Activated CD4-positive, CD25-positive, alpha-beta regulatory T cell (primary cell): ENCODE measurements at places on chromosomes 4 and X.

GRCh38 chr4:4606321-4606720 lies 64.5 kb upstream of the STX18 start:
- DNase-seq = no peak

- no peak for DNase-seq
Measured at GRCh38 chrX:68872171-68872570, 43.4 kb downstream of the EFNB1 start.

DNA sequence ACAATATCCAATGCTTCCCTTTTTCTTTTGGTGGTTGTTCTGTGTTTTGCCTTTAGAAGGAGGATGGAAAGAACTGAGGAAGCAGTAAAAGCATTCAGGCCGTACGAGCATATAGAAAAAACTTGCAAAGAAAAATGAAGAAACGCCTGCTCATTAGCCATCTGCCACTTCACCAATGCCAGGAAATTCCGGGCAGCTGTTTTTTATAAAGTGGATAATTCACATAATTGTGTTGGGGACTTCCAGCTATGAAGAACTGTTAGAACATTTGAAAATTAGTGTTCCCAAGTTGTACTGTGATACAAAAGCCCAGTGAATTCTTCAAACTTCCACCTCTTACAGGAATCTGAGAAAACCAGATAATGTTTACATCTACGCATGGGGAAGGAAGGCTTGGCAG lies 11.7 kb downstream of the RELL1 start:
- no peak for DNase-seq

DNA sequence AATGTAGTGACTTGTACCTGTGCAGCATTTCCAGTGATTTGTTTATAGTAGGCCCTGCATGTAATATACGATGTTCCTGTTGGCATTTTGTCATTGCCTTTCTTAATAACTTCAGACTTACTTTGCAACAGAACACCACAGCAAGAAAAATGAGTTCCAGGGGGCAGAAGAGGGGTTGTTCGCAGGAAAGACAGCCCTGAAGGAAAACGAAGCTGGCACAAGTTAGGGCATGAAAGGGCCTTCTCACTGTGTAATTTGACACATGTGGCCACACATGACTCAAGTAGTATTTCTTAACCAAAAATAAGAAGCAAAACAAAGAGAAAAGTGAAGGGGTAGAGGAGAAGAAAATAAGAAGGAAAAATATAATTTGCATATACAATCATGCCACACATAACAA lies 265.8 kb upstream of the SMIM31 start:
- no peak for DNase-seq

GRCh38 chr4:102543030-102543928 lies 42.1 kb downstream of the NFKB1 start:
- DNase-seq = no peak

DNA sequence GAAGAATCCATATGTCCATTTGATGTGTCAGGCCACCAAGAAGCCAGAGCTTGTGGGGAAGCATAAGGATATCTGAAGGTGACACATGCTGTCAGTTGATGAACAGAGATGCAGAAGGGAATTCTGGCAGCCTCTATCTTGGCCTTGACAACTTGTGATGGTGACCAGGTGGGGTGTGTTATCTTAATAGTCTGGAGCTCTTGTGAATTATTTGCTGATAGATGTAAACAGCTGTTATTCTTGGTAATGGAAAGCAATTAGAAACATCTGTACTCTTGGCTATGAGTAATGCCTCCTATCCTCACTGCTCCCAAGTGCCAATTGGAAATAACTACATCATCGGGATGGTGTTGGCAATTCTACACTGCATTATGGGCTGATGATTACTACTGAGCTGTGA lies 51.9 kb downstream of the NAA11 start:
- no peak for DNase-seq

- no peak for DNase-seq
Measured at GRCh38 chr4:147094238-147094637, 148.6 kb upstream of the TTC29 start.

DNA sequence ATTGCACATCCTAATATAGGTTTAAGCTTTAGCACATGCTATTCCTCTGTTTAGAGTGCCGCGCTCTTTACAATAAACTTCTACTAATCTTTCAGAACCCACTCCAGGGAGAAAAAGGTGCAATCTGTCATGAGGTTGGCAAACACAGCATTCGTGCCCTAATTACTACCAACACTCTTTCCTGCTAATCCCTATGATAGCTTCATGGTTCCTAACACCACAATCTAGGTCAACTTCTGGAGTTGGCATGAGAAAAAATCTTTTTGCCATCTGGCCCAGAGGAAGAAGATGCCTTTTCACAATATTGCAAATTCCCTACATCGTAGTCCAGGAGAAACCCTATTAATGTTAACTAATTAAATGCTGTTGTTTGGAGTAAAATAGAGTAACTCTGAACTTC lies 39.6 kb downstream of the TMA16 start:
- DNase-seq = no peak

DNA sequence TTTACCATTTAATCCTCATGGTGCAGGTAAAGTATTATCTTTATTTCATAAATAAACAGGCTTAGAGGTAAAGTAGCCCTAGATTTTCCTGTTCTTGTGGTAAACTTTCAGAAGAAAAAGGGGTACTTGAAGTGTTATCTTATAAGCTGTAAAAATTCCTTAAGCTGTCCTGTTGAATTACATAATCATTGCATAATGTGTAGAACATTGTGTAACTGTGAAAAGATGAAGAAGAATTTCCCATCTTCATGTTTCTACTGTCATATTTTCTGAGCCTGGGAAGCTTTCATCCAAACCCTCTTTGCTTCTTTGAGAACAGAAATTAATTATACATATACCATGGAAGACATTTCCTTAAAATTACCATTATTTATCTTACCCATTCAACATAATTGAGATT lies 90.5 kb downstream of the ELOVL6 start:
- no peak for DNase-seq

- no peak for DNase-seq
Measured at GRCh38 chr4:85966373-85966772, 393.5 kb downstream of the MAPK10 start.

- no peak for DNase-seq
Measured at GRCh38 chrX:14934423-14934822, 61.2 kb downstream of the MOSPD2 start.

DNA sequence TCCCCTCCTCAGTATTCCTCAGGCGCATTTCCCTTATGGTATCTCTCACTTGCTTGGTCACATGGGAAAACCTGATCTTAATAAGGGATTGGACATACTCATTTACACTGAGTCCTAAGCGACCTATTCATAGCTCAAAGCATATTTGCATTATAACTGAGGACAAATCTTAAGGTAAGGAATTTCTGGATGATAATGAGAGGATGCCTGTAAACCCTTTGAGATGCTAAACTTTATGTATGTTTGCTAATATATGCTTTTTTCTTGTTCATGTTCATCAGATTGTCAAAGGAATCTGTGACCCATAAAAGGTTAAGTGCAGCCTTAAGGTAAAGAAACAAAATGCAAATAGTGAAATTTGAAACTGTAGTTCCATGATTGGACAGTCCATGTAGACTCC lies 53.8 kb upstream of the TRPC5OS start:
- DNase-seq = no peak

GRCh38 chrX:125651426-125651825 lies 331.8 kb downstream of the TEX13C start:
- no peak for DNase-seq

- DNase-seq = no peak
Measured at GRCh38 chrX:122512561-122513072, 671.5 kb upstream of the GRIA3 start.

DNA sequence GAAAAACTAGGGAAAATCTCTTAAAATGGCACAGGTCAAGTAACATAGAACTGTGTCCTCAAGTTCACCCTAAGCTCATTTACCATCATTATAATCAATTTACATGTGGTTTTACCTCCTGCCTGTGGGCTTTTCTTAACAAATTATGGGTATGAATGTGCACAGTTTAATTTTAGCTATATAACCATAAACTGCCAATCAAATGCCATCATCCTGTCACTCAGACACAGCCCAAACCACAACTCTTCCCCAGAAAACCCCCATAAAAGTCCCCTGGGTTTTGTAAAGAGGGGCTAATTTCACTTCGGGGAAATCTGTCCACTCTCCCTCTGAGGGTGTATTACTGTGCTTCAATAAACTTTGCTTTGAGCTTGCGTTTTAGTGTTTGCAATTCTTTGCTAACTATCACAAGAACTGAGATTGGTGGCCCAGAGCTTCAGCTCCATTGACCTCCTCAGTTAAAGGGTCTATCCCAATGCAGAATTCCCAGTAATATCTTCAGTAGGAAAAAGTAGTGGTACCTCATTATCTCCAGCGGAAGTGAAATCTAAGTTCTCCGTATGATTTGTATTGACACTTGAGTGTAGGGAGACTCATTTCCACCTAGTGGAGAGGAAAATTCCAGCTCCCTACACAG lies 394.6 kb downstream of the SPOCK3 start:
- no peak for DNase-seq

- no peak for DNase-seq
Measured at GRCh38 chr4:13989501-13989900, 362.0 kb upstream of the BOD1L1 start.

DNA sequence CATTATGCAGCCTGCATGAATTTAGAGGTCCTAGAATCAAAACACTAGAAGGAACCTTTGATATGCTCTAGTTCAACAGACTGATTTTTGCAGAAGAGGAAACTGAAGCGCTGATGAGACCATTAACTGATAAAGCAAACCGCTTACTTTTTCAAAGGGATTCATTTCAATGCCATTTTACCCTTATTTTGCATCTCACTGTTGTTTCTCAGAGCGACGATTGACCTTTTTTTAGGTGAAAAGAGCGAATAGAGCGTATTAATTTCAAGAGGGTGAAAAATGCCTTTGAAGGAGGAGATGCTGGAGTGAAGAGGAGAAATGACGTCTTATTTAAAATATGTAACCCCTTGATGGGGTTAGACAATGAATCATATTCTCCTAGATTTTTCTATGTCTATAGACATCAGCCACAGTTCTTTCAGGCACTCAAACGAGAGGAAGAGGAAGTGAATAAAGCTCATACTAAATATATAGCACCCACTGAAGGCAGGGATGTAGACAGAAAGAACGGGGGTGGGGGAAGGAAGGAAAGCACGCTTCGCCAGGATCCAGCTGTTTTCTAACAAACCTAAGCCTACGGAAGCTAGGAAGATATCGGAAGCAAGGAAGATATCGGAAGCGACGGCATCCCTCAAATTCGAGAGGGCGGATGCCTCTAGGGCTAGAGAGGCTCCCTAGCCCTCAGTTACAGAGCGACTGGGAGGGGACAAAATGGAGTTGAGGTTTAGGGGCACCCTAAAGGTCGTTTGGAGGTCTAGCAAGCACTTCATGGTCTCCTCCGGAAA lies 848 bp downstream of the ACSL4 start:
- DNase-seq = no peak

DNA sequence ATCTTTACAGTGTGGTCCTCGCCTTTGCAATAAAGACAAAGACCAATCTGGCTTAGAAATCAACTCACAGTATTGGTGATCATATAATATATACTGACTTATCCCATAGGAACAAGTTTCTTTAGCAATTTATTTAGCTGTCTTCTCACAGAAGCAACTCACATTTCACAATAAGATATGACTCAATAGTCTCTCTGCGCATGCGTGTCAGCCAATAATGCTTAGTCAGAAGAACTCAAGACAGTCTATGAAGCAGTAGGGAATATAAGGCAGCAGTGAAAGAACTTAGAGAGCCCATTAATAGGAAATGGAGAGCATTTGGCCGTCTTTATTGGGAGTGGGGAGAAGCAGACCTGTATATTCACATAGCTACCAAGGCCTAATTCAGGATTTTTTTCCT lies 216.7 kb downstream of the IL13RA2 start:
- no peak for DNase-seq

DNA sequence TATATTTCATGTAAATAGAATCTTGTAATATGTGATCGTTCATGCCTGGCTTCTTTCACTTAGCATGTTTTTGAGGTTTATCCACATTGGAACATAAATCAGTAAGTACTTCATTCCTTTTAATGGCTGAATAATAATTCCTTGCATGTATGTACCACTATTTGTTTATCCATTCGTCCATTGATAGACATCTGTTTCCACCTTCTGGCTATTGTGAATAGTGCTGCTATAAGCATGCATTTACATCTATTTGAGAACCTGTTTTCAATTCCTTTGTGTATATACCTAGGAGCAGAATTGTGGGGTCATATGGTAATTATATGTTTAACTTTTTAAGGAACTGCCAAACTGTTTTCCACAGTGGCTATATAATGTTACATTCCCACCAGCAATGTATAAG lies 356.7 kb upstream of the DIPK2B start:
- no peak for DNase-seq

- DNase-seq = no peak
Measured at GRCh38 chrX:108426262-108426661, 12.0 kb downstream of the COL4A6 start.

- no peak for DNase-seq
Measured at GRCh38 chr4:93947286-93947685, 118.7 kb downstream of the ATOH1 start.

GRCh38 chr4:179624768-179625181 lies 2182.5 kb upstream of the AGA start:
- no peak for DNase-seq

GRCh38 chrX:153649178-153649914 lies 2.3 kb downstream of the DUSP9 start:
- DNase-seq = no peak

- DNase-seq = no peak
Measured at GRCh38 chrX:131262738-131263679, 26.1 kb downstream of the IGSF1 start.

DNA sequence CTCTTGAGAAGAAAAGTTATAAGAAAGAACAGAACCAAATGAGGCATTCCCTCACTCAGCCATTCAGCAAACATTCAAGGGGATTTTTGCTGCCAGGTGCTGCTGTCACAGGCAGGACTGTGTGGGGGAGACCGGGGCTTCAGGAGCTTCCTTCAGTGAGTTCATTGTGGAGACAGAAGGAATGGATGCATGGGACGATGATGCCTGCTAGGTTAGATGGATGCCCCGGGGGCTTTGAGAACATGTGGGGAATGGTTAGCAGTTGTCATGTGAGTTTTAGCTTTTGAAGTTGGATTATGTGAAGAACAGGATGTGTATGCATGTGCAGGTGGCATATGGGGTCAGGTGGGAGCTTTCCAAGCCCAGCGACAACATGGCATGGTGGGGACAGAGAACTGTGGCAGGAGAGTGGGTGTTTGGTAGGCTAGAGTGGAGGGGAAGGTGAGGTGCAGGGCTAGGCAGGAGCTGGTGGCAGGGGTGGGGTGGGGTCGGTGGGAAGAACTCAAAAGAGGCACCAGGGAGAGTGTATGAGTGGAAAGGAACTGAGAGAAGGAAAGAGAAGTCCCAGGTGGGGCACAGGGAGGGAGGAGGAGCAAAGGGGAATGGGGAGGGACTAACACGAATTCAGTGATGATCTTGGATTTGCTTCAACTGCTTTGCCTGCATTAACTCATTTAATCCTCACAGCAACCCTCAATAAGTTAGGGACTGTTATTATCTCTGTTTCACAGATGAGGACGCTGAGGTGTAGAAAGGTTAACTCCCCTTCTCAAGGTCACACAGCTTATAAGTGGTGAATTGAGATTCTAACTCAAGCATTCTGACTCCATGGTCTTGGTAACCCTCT lies 8.4 kb downstream of the DCUN1D4 start:
- no peak for DNase-seq
